ENCODE measurements at places on chromosomes 12 and 14. TPM values are rescaled to one million over a fixed set of nuclear protein-coding genes. Genes with fewer than 3 reads are reported as not detected.

GRCh38 chr14:34965912-34966311, 16.9 kb upstream of the SRP54 start:
- DNase-seq: no peak

- no peak for DNase-seq
Observed at GRCh38 chr12:91138337-91138920, 27.1 kb upstream of the LUM start.

DNA sequence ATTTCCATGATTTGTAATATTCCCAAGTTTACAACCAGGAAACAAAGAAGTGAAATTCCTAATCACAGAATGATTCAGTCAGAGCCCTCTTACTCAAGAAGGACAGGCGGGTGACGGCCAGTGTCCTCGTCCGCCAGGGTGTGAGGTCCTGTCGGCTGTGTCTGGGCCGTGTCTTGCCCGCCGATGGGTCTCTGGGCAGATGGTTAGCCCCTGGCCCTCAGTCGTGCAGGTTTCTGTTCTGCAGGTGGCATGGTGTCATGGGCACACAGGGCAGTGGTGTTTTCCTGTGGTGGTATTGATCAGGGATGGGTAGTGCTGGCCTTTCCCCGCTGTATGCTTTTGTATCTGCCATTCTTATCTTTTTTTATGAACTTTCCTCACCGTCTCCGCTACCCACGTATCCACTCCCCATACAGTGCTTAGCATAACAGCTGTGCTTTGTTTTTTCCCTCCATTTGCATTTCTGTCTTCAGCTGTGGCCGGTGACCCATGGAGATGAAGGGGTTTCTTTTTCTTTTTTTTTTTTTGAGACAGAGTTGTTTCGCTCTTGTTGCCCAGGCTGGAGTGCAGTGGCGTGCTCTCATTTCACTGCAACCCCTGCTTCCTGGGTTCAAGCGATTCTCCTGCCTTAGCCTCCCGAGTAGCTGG, 100.7 kb downstream of the TSPAN9 start:
- no peak for DNase-seq

GRCh38 chr14:93977790-93978581, 1.6 kb upstream of the ASB2 start:
- peak; percentile 94 for DNase-seq

DNA sequence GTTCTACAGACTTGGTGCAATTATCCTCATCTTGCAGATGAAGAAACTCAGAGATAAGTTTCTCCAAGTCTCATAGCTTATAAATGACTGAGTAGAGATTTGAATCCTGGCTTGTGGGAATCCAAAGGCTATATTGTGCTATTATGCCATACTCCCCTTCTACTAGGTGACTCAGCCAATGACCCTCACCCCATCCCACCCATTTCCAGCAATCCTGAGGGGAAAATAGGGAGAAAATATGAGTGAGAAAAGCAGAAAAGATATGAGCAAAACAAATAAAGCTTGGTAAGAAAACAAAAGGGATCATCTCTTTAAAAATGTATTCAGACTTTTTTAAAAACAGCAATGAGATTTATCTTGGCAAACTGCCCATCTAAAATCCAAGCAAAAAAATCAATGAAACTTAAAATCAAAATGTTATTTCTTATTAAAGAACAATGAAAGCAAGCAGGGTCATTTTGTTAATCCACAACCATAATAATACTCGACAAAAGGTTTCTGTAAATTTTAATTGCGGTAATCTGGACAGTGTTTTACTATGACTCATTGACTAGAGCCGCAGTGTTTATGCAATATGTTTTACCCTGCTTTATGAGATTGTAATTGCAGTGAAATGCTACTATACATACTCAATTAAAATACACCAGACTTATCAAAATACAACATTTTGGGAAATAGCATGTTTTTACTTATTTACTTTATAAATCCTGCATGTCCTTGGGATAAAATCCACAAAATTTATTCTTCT, 13.1 kb upstream of the LGR5 start:
- no peak for DNase-seq

DNA sequence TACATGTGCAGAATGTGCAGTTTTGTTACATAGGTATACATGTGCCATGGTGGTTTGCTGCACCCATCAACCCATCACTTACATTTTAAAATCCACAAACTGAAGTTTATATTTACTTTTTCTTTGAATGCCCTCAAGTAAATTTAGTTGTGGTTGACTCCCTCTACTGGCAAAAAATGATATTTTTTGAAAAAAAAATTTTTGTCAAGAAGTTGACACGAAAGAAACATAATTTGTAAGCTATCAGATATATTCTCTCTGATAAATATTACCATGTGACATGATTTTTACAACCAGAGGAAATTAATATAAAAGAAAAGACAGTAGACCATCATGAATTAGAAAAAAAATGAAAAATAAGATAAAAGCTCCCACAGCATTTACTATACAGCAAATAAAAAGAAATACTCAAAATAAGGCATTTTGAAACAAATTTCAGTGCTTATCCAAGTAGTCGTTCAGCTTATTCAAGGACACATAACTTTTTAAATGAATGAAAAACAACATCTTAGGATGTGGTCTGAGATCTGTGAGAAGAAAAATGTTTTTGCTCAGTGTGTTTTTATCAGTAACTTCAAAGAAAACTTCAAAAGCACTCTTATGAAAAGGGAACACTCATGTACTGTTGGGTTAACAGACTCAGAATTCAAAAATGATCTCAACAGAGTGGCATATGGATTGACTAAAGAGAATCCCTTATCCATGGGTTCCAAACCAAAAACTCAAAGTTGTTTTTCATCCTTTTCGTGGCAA, 30.0 kb upstream of the GRIP1 start:
- DNase-seq: no peak

- peak; percentile 58 for DNase-seq
Observed at GRCh38 chr12:117850048-117850447, 118.7 kb downstream of the KSR2 start.

GRCh38 chr12:63232896-63233295, 81.9 kb upstream of the AVPR1A start:
- DNase-seq: no peak

DNA sequence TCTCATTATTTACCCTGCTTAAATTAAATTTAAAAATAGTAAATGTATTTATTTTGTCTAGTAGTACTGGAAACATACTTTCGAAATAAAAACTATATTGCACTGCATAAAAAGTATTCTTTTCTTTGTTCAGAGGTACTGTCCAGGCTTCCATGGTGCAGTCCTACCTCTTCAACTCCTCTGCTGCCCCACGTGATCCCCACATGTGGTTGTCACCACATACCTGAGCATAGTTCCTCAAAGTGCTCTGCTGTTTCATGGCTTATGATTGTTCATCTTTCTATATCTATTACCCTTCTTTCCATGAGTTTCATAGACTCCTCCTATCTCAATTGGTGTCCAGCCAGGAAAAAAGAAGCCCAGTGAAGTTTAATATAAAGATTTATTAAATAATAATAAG, 317.5 kb upstream of the OR4E1 start:
- DNase-seq: peak; percentile 62

GRCh38 chr12:13211191-13211858, 14.8 kb downstream of the EMP1 start:
- DNase-seq: no peak

Gene ITGB7
- total RNA-seq: 239 TPM

Gene KLRC1
- total RNA-seq: not detected

Gene BHLHE41
- total RNA-seq: not detected

Gene MMP14
- 3.2 TPM for total RNA-seq

Gene TAS2R7
- not detected for total RNA-seq

Gene ERP27
- total RNA-seq: 1.5 TPM

Gene IFT81
- 1.6 TPM for total RNA-seq

Gene ISM2
- 0.07 TPM for total RNA-seq
